ENCODE measurements at places on chromosomes 4 and X. TPM values are rescaled to one million over a fixed set of nuclear protein-coding genes. Genes with fewer than 3 reads are reported as not detected.

Gene DCAF12L2
- 0.25 TPM for polyA plus RNA-seq

Gene G6PD
- 19.1 TPM for polyA plus RNA-seq

Gene SATL1
- not detected for polyA plus RNA-seq

Gene IGFBP7
- polyA plus RNA-seq: 71.8 TPM

Gene CT45A10
- polyA plus RNA-seq: not detected

Gene PRKG2
- 0.19 TPM for polyA plus RNA-seq

Gene NDP
- 0.15 TPM for polyA plus RNA-seq

Gene NCBP2L
- not detected for polyA plus RNA-seq

Gene MAGEB1
- polyA plus RNA-seq: not detected

Gene BANK1
- 0.31 TPM for polyA plus RNA-seq

Gene LRP2BP
- polyA plus RNA-seq: 0.31 TPM

Gene GYPB
- not detected for polyA plus RNA-seq

Gene DACH2
- polyA plus RNA-seq: 0.15 TPM

Gene TLR6
- polyA plus RNA-seq: 0.23 TPM

Gene GLRB
- polyA plus RNA-seq: 1.6 TPM

Gene SHROOM4
- polyA plus RNA-seq: 1.6 TPM

Gene CXorf49
- polyA plus RNA-seq: not detected

Gene RBMXL3
- not detected for polyA plus RNA-seq

Gene SPACA5
- polyA plus RNA-seq: not detected

Gene SLIT2
- polyA plus RNA-seq: 2.6 TPM

Gene IQCM
- polyA plus RNA-seq: not detected

Gene NEXMIF
- 0.30 TPM for polyA plus RNA-seq

Gene USP26
- polyA plus RNA-seq: not detected

Gene FUNDC2
- polyA plus RNA-seq: 123 TPM

Gene CLDN22
- not detected for polyA plus RNA-seq

Gene TMEM150C
- polyA plus RNA-seq: 3.9 TPM

Gene HTR2C
- not detected for polyA plus RNA-seq

Gene PHOX2B
- 0.48 TPM for polyA plus RNA-seq

Gene GABRG1
- polyA plus RNA-seq: not detected

Gene CAPN6
- polyA plus RNA-seq: 2.5 TPM

Gene TMPRSS11F
- polyA plus RNA-seq: 1.4 TPM

Gene IGBP1
- 130 TPM for polyA plus RNA-seq

Gene RAB39B
- polyA plus RNA-seq: 0.25 TPM

Gene MAGED4
- polyA plus RNA-seq: 4.1 TPM

Gene PCSK1N
- polyA plus RNA-seq: 12.4 TPM

Gene ASMT
- polyA plus RNA-seq: not detected

Gene CYBB
- 1.7 TPM for polyA plus RNA-seq

Gene RPS6KA6
- 1.5 TPM for polyA plus RNA-seq

Gene STPG2
- polyA plus RNA-seq: 0.05 TPM

Gene CLDN34
- not detected for polyA plus RNA-seq

Gene PPP1R2C
- not detected for polyA plus RNA-seq

Gene GIMD1
- polyA plus RNA-seq: not detected

Gene MAGEA9B
- polyA plus RNA-seq: not detected

Gene PAGE2
- not detected for polyA plus RNA-seq

Gene LEF1
- 0.81 TPM for polyA plus RNA-seq

Gene KLHL13
- 1.8 TPM for polyA plus RNA-seq

Gene PUDP
- polyA plus RNA-seq: 39.7 TPM

Measured in stomach (tissue), 19 donors.